Activated CD4-positive, alpha-beta T cell treated with anti-CD3 and anti-CD28 coated beads for 36 hours (primary cell): ENCODE measurements at places on chromosomes 11 and 22. TPM values are rescaled to one million over a fixed set of nuclear protein-coding genes. Genes with fewer than 3 reads are reported as not detected.
A peak's percentile ranks its signal among the peaks of the same experiment; 100 is the strongest.

SNX32 gene
- 3.0 TPM for total RNA-seq

MMP27 gene
- total RNA-seq = not detected

STARD10 gene
- 8.3 TPM for total RNA-seq

ARHGAP20 gene
- 0.43 TPM for total RNA-seq

- peaks cover 1% of the 10 kb centered on the region for H3K36me3 ChIP-seq
- peaks cover 28% of the 10 kb centered on the region for H3K4me1 ChIP-seq
- DNase-seq = peak; percentile 81
- peak within 1 kb of the TSS; percentile 75 for H3K27ac ChIP-seq
- H3K27me3 ChIP-seq = no peaks in the 10 kb centered on the region
Observed at GRCh38 chr11:2376751-2377451, at the start of gene CD81. CD81 (plus strand) TSS chr11:2377310; CDS start chr11:2377550, 240 bp downstream.

GRCh38 chr11:123045101-123045500 is 16.8 kb downstream of the HSPA8 start:
- H3K4me1 ChIP-seq = no peaks in the 10 kb centered on the region
- no peaks in the 10 kb centered on the region for H3K27me3 ChIP-seq
- no peak for DNase-seq
- H3K4me3 ChIP-seq = no peak overlapping the region
- H3K27ac ChIP-seq = no peak overlapping the region

DNA sequence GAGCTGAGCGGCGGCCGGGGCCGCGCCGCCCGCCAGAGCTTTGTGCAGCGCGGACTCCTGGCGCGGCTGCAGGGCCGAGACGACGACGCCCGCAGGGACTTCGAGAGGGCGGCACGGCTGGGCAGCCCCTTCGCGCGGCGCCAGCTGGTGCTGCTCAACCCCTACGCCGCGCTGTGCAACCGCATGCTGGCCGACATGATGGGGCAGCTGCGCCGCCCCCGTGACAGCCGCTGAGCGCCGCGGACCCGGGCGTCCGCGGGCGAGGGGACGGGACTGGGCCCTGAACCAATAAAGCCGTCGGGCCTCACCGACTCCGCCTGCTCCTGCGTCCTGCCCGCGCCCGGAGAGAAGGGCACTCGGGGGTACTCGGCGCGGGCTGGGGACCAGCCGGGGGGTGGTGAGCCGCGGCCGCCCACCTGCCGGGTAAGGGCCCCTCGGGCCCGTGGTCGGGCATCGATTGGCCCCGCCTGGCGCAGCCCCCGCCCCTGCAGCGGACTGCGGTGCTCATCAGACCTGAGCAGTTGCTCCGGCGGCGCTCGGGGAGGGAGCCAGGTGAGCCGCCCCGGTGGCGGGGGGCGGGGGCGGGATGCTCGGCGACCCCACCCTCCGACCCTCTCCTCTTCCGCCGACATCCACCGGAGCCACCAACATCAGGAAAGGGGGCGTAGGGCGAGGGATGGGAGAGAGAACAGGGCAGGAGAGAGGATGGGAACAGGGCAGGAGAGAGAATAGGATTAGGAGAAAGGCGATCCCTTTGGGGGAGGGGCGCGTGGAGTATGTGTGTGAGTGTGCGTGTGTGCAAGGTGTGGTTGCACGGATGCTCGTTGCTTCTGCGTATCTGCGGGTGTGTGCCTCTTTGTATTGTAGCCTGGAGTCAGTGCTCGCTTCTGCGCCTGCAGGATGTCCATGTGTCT is at the start of gene TMEM25:
TMEM25 (plus strand) TSS at position 510 of the 914 bp plus-strand sequence. CDS start 610 bp downstream, outside the sequence.
- H3K27ac ChIP-seq = peak within 1 kb of the TSS; percentile 75
- H3K4me1 ChIP-seq = peaks cover 27% of the 10 kb centered on the region
- H3K27me3 ChIP-seq = no peaks in the 10 kb centered on the region
- H3K36me3 ChIP-seq = peaks cover 3% of the 10 kb centered on the region
- peak within 1 kb of the TSS; percentile 82 for H3K4me3 ChIP-seq
- peak; percentile 87 for DNase-seq

DNA sequence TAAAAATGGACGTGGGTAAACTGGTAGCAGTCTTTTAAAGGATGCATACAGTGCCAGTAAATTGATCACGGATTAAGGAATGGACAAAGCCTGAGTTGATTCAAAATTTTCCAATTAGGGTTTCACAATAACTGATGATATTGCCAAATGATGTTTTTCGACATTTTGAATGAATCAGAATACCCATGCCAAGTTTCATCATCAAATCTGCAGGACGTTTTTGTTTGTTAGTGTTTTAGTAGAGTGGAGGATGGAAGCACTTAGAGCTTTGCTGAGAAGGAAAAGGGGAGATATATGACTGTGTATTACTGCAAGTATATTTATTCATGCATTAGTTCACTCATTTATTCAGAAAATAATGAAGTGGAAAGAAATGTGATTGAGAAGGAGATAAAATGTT is 78.3 kb downstream of the SLC17A6 start:
- peaks cover 7% of the 10 kb centered on the region for H3K27me3 ChIP-seq
- no peak overlapping the region for H3K27ac ChIP-seq
- no peak overlapping the region for H3K4me3 ChIP-seq
- H3K36me3 ChIP-seq = no peaks in the 10 kb centered on the region
- no peak for DNase-seq

GRCh38 chr11:64511966-64512365 is 79.1 kb upstream of the SLC22A12 start:
- H3K27me3 ChIP-seq = peaks cover 9% of the 10 kb centered on the region
- H3K27ac ChIP-seq = no peak overlapping the region
- no peaks in the 10 kb centered on the region for H3K36me3 ChIP-seq
- no peak for DNase-seq
- no peaks in the 10 kb centered on the region for H3K4me1 ChIP-seq

DNA sequence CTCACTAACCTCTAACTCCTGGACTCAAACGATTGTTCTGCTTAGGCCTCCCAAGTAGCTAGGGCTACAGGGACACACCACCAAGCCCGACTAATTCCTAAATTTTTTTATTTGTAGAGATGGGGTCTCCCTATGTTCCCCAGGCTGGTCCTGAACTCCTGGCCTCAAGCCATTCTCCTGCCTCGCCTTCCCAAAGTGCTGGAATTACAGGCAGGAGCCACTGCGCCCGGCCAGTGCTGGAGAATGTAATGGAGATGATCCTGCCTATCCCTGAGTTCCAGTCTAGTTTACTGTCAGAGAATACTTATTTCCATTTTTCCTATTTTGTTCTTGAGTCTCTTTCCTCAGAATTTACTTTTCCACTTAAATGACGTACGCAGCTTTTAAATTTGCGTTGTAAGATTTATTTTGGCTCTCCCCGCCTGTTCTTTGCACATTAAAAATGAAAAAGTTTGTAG is at the start of gene CHEK1:
CHEK1 (plus strand) TSS at position 408 of the 458 bp plus-strand sequence. CDS start 1,606 bp downstream, outside the sequence.
- H3K27ac ChIP-seq = peak within 1 kb of the TSS; percentile 98
- H3K4me1 ChIP-seq = peaks cover 17% of the 10 kb centered on the region
- H3K36me3 ChIP-seq = peaks cover 56% of the 10 kb centered on the region
- H3K4me3 ChIP-seq = peak within 1 kb of the TSS; percentile 88

DNA sequence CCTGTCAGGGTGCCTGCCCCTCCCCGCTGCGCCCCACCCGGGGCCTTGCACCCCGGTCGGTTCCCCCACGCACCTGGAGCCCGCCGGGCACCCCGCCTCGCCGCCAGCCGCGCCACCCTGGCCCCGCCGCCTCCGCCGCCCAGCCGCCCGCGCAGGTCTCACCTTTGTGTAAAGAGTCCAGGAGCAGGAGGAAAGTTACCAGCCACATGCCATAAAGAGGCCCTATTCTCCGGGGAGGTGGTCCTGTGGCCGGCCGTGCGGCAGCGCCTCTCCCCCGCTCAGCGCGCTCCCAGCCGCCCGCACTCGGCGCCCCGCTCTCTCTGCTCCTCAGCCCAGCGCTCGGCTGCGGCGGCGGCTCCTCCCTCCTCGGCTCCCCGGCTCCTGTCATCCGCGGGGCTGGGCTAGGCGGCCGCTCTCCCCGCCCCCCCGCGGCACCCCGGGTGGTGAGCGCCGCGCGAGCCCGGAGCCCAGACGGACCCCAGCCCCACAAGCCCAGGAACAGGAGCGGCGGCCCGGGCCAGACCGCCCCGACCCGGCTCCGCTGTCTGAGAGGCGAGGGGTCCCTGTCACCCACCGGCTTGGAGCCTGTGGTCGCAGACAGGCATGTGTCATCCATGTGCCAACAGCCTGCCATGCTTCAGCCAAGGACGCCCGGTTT is at the start of gene DSCAML1:
DSCAML1 (minus strand) TSS at position 345 of the 658 bp plus-strand sequence; CDS start at position 208, 137 bp downstream.
- H3K27ac ChIP-seq = no peak within 1 kb of the TSS
- peaks cover 17% of the 10 kb centered on the region for H3K4me1 ChIP-seq
- peak; percentile 66 for DNase-seq
- H3K27me3 ChIP-seq = peaks cover 44% of the 10 kb centered on the region

- H3K4me3 ChIP-seq = no peak overlapping the region
- H3K36me3 ChIP-seq = no peaks in the 10 kb centered on the region
- H3K4me1 ChIP-seq = no peaks in the 10 kb centered on the region
- H3K27me3 ChIP-seq = peaks cover 15% of the 10 kb centered on the region
Observed at GRCh38 chr11:127994736-127995135, 592.6 kb downstream of the ETS1 start.

DNA sequence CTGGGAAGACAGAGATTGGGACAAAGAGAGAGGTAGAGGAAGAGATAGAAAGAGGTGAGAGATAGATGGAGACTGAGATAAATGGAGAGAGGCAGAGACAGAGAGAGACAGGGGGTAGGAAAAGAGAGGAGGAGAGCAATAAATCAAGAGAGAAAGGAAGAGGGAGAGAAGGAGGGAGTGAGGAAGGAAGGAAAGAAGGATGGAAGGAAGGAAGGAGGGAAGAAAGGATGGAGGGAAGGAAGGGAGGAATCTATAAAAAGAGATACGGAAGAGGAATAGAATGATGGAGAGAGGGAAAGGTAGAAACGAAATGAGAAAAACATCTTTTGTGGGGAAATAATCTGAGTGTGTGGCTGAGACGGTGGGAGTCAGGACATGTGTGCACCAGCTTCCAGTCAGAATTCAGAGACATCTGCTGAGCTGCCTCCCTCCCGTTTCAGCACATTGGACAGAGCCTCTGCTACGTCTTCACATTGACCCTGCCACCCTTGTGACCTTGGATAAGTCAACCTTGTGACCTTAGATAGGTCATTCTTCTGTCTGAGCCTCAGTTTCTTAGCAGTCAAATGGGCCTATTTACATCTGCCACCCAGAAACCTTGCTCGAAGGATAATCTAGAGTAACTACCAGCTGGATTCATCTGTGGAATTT is 417.8 kb downstream of the MIAT start:
- no peak for DNase-seq
- H3K27me3 ChIP-seq = peaks cover 18% of the 10 kb centered on the region
- no peak overlapping the region for H3K27ac ChIP-seq

GRCh38 chr22:24536089-24536488 is 18.8 kb downstream of the GUCD1 start:
- H3K36me3 ChIP-seq = peaks cover 7% of the 10 kb centered on the region
- no peak overlapping the region for H3K4me3 ChIP-seq
- H3K4me1 ChIP-seq = no peaks in the 10 kb centered on the region

- no peak overlapping the region for H3K27ac ChIP-seq
- DNase-seq = no peak
- no peaks in the 10 kb centered on the region for H3K36me3 ChIP-seq
- H3K4me1 ChIP-seq = no peaks in the 10 kb centered on the region
- peaks cover 22% of the 10 kb centered on the region for H3K27me3 ChIP-seq
- H3K4me3 ChIP-seq = no peak overlapping the region
Observed at GRCh38 chr11:120522736-120523135, 11.2 kb downstream of the GRIK4 start.

GRCh38 chr11:80103142-80103859 is 662.5 kb upstream of the TENM4 start:
- no peaks in the 10 kb centered on the region for H3K36me3 ChIP-seq
- no peak for DNase-seq
- no peak overlapping the region for H3K4me3 ChIP-seq
- H3K27ac ChIP-seq = no peak overlapping the region

DNA sequence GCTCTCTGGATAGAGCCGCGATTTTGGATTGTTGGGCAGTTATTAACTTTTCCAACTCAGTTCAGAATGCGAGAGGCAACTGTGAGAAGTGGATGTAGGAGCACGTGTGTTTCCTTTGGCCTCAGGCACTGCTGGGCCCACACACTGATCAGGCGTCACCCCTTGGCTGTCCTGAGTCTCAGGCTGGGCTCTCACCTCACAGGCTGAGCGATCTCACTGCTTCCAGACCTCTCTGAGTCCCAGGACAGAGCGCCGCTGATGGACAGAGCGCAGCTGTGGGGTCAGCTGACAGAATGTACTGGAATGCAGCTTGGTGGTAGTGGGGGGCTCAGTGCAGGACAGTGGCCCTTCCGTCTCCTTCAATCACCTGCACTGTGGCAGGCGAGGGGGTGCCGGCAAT is 516.2 kb downstream of the TBC1D22A start:
- H3K4me3 ChIP-seq = no peak overlapping the region
- peaks cover 2% of the 10 kb centered on the region for H3K27me3 ChIP-seq
- no peaks in the 10 kb centered on the region for H3K36me3 ChIP-seq
